Naive thymus-derived CD8-positive, alpha-beta T cell (primary cell): ENCODE measurements at places on chromosomes 5 and 9. TPM values are rescaled to one million over a fixed set of nuclear protein-coding genes. Genes with fewer than 3 reads are reported as not detected.

Gene PCDHB3
- total RNA-seq, result not detected

Gene CLK4
- 105 TPM for total RNA-seq

Gene IL3
- total RNA-seq, result not detected

Gene BTNL8
- not detected for total RNA-seq

Gene GDA
- total RNA-seq, result not detected

Gene P4HA2
- total RNA-seq, result not detected

Gene ANKH
- 160 TPM for total RNA-seq

Gene SH3TC2
- total RNA-seq, result not detected

Gene DBH
- not detected for total RNA-seq

Gene PCDHGA6
- 0.60 TPM for total RNA-seq

Gene ZNF462
- total RNA-seq, result not detected

Gene IFNK
- not detected for total RNA-seq

Gene CNOT6
- 49.4 TPM for total RNA-seq

Gene SARDH
- 8.7 TPM for total RNA-seq

Gene PDGFRB
- total RNA-seq, result 0.49 TPM

Gene CARD6
- 1.7 TPM for total RNA-seq

Gene CCL19
- total RNA-seq, result not detected

Gene HNRNPAB
- 82.5 TPM for total RNA-seq

Gene UBAC1
- total RNA-seq, result 28.9 TPM

Gene SLC28A3
- not detected for total RNA-seq

Gene KIF20A
- not detected for total RNA-seq

Gene NANS
- total RNA-seq, result 15.7 TPM

Gene MARCOL
- not detected for total RNA-seq

Gene SLC6A19
- not detected for total RNA-seq

Gene CTNND2
- total RNA-seq, result not detected

Gene DAPK1
- 0.55 TPM for total RNA-seq

Gene PCA3
- total RNA-seq, result not detected

Gene CDC25C
- total RNA-seq, result not detected

Gene SLC34A1
- 0.25 TPM for total RNA-seq

Gene SH3RF2
- not detected for total RNA-seq

Gene DDX4
- not detected for total RNA-seq

Gene LCN9
- not detected for total RNA-seq

Gene ECM2
- total RNA-seq, result not detected

Gene ECPAS
- 72.2 TPM for total RNA-seq

Gene ZNF354C
- total RNA-seq, result 12.3 TPM

Gene PCDHGB4
- 0.13 TPM for total RNA-seq

Gene NIPAL4
- 0.11 TPM for total RNA-seq

Gene RFESD
- total RNA-seq, result 9.3 TPM

Gene GFI1B
- 0.39 TPM for total RNA-seq

Gene ACTBL2
- total RNA-seq, result not detected

Gene TICAM2
- not detected for total RNA-seq

Gene TXNDC8
- total RNA-seq, result not detected

Gene ENC1
- 0.65 TPM for total RNA-seq

Gene SUB1
- 194 TPM for total RNA-seq

Gene ANXA1
- total RNA-seq, result 91.7 TPM

Gene CACFD1
- total RNA-seq, result 4.4 TPM

Gene LCN1
- not detected for total RNA-seq

Gene NUTM2F
- total RNA-seq, result not detected

Gene SPATA31C2
- not detected for total RNA-seq

Gene GNG10
- 10.8 TPM for total RNA-seq

Gene MATR3
- total RNA-seq, result 259 TPM

Gene TNC
- total RNA-seq, result not detected

Gene SOWAHA
- total RNA-seq, result not detected

Gene ENG
- 10.2 TPM for total RNA-seq

Gene DPM2
- 74.6 TPM for total RNA-seq

Gene TAF11L5
- not detected for total RNA-seq

Gene SOHLH1
- total RNA-seq, result not detected

Gene STX17
- 50.3 TPM for total RNA-seq
